ENCODE measurements at places on chromosomes 6 and 20.

DNA sequence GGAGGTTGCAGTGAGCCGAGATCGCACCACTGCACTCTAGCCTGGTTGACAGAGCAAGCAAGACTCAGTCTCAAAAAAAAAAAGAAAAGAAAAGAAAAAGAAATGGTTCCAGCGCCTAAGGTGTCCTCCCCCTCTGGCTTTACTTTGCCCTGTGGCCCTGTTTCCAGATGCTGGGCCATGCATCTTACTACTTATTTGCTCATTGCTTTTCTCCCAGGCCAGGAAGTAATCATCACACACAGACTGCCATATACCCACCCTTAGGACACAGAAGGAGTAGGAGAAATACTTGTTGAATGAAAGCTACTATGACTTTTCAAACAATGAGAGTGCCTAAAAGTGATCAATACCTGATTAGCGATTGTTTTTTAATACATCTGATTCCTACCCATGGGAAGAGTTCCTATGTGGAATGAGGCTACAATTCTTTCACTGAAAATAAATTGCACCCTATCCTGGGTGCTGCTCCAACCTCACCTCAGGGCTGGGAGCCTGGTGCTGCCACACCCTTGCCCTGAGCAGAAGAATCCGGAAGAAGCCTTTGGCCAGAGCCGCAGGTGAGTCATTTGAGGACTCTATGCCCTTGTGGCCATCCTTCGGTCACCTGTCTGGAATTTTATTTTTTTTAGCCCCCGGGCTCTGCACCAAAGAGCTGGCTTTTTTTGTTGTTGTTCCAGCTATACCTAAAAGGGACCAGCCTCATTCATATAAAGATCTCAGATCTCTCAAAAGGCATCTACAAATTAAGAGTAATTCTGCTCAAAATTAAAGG lies 22.7 kb upstream of the TFAP2C start:
- DNase-seq, result no peak

DNA sequence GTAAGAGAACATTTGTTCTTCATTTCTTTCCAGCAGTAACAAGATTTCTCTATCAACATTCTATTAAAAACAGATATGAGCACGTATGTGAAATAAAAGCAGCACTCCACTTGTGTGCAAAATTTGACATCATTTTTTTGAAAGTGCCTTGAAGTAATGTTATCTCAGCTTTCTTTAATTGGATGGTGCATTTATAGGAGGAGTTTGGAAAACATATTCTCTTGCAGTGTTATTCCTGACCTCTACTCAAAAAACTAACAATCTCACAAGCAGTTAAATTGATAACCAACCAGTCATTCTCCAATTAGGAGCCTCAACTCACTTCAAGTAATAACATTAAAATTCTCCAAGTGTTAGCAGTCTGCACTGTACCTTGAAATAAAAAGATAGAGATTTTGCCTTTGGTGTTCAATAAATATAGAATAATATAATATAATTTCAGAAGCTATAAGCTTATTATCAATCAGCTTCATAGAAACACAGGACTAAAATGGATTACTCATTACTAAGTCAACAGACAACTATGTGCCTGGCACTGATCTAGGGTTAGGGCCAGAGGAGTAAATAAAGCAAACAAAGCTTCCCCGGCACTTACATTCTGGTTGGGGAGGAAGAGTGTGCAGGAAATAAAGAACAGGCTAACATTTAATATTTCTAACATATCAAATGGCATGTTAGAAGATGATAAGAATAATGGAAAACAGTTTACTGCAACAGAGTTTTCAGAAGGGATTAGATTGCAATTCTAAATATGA lies 149.0 kb upstream of the SGK1 start:
- no peak for DNase-seq

DNA sequence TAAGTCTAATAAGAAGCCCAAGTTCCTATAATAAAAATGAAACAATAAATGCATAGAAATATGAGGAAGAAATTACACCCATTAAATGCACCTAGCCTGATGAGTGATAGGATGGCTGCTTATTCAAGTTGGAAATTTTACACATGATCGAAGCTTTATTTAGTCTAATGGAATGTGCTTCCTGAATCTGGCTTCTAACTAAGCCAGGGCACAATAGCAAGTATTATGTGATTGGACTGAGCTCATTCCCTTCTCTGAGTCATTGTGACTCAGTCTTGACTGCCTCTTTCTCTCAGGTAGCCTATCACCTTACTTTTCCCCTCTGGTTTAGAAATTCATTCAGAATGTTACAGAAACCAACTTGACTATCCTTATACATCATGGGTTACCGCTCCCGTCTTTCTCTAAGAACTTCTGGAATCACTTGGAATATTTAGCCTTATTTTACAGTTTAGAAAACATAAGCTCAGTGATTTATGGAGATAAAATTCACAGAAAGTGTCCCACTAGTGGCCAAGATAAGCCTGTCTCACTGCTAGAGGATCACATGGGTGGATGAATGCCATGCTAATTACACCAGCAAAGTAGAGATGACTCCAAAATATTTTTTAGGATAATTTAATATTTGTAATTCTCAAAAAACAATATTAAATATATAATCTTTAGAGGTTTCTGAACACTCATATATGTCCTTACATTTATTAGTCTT lies 505.3 kb upstream of the JAG1 start:
- DNase-seq, result no peak

- DNase-seq, result no peak
These were observed 28.8 kb downstream of the ZMYND8 start for GRCh38 chr20:47327711-47328110.

DNA sequence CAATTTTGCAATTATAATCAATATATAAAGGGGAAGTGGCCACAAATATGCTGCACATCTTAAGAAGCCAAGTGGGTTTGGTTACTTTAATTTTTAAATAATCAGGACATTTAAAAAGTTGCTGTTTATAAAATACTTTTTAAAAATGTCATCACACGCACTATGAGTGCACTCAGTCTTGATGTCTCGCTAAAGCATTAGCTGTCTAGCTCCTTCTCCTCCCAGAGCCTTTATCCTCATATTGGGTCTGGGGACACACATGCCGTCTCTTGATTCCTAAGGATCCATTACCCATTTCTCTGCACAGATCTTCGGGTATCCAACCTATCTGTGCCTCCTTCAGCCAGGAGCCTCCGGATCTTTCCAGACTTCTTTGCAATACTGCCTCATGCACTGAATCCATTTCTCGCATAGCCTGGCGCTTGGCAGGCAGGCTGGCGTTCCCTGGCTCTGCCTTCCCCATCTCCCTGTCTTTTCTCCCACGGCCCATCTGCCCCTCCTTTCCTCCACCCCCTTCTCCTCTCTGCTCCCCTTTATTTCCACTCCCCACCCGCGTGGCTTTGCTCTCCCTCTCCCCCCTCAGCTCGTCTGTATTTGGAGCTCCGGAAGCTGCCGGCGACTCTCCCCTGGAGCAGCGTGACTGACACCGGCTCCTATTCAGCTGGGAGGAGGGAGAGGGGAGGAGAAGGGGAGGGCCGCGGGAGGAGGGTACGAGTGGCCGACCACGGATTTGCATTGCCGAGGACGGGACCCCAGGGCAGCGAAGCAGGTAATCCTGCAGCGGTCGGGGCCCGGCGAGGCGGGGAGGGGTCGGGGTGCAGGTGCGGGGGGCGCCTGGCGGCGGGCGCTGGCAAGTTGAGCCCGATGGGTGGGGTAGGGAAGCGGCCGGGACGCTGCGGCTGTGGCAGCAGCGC lies at the start of gene CAP2:
TSS of gene CAP2 (plus strand) at position 618 of the 914 bp plus-strand sequence. CDS start 27,961 bp downstream, outside the sequence.
- no peak for DNase-seq

DNA sequence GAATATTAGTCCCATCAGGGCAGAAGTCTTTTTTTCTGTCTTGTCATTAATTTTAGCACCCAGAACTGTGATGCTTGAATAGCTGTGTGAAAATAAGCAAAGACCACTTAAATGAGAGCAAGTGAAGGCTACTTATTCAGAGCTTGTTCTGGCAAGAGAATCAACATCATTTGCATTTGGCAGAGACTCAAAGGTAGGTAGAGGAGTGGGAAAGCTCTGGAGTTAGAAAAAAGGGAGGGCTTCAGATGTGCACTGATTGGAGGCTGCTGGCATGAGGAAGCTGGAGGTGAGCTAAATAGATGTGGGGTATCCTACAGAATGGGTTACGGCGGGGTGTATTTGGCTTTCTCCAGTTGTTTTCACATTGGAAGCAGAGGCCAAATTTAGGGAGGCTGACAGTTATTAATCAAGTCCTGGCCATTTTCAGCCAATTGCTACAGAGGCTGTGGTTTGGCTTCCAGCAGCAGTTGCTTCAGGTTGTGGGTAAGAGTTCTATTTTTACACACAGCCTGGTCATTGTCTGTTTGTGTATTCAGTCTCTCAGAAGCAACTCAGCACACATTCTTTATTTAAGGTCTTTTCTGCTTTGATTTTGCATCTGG lies 254.3 kb downstream of the BTBD3 start:
- DNase-seq, result no peak

DNA sequence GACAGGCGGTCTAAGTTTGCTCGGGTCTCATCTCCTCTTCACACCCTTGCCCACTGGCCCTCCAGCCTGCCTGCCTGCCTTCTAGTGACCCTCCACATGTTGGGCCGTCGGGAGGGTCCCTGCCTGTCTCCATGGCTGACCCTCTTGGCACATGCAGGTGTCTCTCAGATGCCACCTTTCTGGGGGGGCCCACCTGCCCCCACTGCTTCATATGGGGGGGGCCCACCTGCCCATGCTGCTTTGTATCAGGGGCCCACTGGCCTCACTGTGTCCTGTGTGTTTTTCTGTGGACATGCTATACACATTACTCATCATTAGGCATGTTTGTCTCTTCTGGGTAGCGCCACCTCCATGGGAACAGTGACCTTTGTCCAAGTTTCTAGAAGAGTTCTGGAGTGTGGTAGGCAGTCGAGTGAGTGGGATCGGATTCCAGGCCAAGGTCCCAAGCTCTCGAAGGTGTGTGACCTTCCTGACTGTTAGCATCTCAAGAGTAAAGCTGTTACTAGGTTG lies 40.4 kb upstream of the KIF25 start:
- DNase-seq, result no peak

- no peak for DNase-seq
These were observed 32.5 kb downstream of the SLC22A2 start for GRCh38 chr6:160226118-160226591.

GRCh38 chr20:58723628-58723984 lies 31.0 kb downstream of the NPEPL1 start:
- DNase-seq, result no peak

DNA sequence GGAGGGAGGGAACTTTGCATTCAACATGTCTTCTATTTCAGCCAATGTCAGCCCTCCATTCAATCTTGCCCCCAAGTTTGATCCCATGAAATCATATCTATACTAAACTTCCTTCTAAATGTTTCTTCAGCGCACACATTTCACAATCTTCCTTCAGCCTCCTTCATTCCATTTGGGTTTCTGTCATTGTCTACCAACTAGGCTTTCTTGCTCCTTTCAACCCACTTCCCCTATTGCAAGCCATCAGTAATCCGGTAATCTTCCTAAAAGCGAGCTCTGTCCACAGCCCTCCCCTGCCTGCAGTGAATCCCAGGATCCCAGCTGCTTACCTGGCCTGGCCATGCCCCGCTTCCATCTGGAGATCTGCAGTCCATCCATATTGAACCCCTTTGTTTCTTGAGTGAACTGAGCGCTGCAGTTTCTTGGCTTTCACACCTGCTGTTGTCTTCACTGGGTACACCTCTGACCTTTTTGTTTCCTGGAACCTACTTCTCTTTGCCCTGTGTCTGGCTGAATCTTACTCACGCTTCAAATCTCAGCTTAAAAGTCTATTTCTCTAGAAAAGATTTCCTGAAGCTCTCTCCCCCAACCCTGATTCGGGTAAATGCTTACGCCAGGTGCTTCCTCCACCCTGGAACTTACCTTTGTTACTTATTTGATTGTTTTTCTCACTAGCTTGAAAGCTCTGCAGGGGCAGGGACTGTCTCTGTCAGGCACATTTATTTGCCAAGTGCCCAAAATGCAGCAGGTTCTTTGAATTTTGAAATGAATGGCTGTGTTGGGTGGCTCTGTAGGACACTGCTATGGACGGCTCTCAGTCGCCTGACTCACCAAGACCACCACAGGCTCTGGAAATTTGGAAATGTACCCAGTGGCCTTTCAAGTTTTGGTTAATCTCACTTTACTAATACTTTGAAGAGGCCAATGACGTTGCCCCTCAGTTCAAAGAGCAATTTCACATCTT lies 50.3 kb downstream of the ADTRP start:
- no peak for DNase-seq

- DNase-seq, result no peak
These were observed 26.5 kb upstream of the DACT2 start for GRCh38 chr6:168345896-168346754.

DNA sequence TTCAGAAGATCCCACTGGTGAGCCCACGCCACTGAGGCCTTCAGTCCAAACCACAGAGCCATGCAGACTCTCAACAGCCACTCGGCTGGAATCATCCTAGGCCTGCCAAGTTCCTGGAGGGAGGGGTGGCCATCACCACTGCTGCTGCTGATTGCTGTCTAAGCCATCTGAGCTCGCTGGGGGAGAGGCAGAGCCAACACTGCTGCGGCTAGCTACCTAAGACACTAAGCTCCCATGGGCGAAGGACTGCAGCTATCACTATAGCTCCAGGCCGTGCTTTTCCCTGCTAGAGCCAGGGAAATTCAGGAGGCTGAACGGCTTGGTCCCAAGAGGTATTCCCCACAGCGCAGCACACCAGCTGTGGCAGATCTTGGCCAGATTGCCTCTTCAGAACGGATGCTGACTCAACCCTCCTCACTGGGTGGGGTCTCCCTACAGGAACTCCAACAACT lies 73.6 kb downstream of the TBC1D32 start:
- no peak for DNase-seq

DNA sequence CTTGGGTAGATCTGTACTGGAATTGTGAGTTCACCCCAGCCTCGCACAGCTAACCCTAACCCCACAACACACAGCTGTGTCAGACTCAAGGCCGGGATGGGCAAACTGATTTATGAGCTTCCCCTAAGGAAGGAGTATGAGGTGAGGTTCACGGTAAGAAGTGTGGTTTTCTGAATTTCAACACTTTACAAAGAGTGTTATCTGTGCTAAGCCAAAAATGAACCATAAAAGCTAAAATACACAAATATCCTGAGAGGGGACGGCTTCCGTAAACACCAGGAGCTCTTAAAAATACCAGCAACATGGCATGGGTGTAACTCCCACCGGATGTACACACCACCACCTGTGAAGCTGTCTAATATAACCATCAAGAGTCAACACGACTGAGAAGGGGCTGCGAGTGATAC lies 101.2 kb downstream of the ATP9A start:
- DNase-seq, result no peak

- DNase-seq, result no peak
These were observed 109.0 kb downstream of the TNFRSF21 start for GRCh38 chr6:47200536-47201334.

- DNase-seq, result no peak
These were observed 238.7 kb downstream of the CDH4 start for GRCh38 chr20:61490721-61491120.

GRCh38 chr6:3356056-3356823 lies 97.5 kb downstream of the PSMG4 start:
- DNase-seq, result no peak

DNA sequence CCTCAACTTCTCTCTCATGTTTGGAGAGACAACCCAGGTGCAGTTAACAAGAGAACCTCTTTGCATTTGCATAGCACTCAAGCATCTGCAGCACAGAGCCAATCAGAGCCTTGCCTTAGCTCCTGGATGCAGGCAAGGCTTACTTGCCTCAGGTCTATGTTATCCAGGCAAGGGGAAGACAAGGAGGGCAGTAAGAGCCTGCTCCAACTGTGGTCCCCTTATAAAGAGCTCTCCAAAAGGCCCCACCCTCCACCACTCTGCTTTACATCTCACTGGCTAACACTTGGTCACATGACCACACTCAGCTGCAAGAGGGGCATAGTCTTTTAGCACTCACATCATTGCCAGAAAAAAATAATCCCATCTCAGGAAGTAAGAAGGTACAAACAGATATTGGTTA lies 540.0 kb downstream of the PTPRT start:
- DNase-seq, result no peak
